Right renal cortex interstitium (tissue), 3 donors: ENCODE measurements at places on chromosomes 2 and 18. TPM values are rescaled to one million over a fixed set of nuclear protein-coding genes. Genes with fewer than 3 reads are reported as not detected.

The SPATA3 gene
- not detected for polyA plus RNA-seq

The FEV gene
- polyA plus RNA-seq = 0.10 TPM

DNA sequence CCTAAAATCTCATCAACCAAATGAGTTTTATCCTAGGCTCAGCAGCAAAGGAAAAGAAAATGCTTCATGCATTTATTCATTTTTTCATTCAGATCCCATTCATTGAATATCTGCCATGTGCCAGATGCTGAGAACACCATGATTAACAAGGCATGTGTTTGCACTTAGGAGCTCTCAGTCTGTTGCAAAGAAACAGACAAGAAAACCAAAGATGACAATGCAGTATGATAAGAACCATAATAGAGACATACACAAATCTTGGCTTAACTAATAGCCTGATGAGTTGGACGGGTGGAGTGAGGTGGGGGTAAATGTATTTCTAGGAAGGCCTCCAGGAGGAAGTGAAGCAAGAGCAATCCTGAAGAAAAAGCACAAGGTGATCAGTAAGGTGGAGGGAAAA lies 177.8 kb upstream of the SCN7A start:
- no peak for DNase-seq

GRCh38 chr2:172131713-172132555 lies 29.2 kb upstream of the DLX2 start:
- no peak for DNase-seq

GRCh38 chr2:219079417-219079816 lies 18.7 kb upstream of the IHH start:
- DNase-seq = no peak

The HOXD13 gene
- polyA plus RNA-seq = 0.14 TPM
